Stimulated activated CD4-positive, alpha-beta T cell treated with anti-CD3 and anti-CD28 coated beads, Interleukin-1b, Interleukin-23, amount 100 ng/mL, for 4 hours (primary cell): ENCODE measurements at places on chromosomes 2 and 18.

DNA sequence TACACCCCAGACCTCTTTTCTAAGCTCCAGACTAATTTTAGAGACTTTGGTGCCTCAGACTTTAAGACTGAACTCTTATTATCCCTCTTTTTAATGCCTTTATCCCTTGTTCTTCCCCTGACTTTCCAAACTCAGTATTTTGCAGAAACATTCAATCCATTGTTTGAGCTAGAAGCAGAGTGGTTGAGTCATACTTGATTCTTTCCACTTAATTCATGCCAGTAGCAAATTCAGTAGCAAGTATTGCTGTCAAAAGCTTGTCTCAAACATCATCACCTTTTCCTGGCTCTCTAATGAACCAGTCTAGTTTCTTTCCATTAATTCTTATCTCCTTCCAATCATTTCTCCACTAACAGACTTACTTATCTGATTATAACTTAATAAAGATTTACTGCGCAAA lies 699.7 kb upstream of the ZNF804A start:
- DNase-seq = no peak

DNA sequence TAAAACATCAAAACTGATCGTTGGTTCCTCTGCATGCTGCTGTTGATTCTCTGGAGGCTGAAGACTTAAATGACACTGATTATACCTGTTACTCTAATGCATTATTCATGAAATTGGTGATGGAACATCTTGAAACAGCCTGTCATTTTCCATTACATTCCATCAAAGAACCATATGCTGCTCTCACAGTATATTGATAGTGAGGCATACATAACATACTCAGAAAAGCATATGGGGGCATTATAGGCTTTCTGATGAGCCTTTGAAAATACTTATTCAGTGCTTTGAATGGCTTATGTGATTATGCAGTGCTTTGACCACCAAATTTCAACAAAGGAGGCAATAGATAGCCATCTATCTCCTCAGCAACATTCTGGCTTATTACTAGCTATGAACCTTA lies 392.1 kb downstream of the CDH19 start:
- DNase-seq = no peak

GRCh38 chr2:18987016-18987415 lies 371.4 kb downstream of the OSR1 start:
- no peak for DNase-seq

- DNase-seq = no peak
Observed at GRCh38 chr2:127853671-127854070, 4.3 kb downstream of the POLR2D start.

GRCh38 chr2:211722928-211723327 lies 815.7 kb downstream of the ERBB4 start:
- no peak for DNase-seq

GRCh38 chr2:147607379-147607778 lies 237.4 kb upstream of the ACVR2A start:
- DNase-seq = no peak

- no peak for DNase-seq
Observed at GRCh38 chr2:29920631-29921559, 491 bp downstream of the ALK start.

- no peak for DNase-seq
Observed at GRCh38 chr18:63708650-63709049, 5.9 kb downstream of the SERPINB11 start.

GRCh38 chr2:46461709-46462171 lies 17.6 kb upstream of the TMEM247 start:
- no peak for DNase-seq

GRCh38 chr2:9264301-9264700 lies 57.7 kb downstream of the ASAP2 start:
- DNase-seq = no peak

DNA sequence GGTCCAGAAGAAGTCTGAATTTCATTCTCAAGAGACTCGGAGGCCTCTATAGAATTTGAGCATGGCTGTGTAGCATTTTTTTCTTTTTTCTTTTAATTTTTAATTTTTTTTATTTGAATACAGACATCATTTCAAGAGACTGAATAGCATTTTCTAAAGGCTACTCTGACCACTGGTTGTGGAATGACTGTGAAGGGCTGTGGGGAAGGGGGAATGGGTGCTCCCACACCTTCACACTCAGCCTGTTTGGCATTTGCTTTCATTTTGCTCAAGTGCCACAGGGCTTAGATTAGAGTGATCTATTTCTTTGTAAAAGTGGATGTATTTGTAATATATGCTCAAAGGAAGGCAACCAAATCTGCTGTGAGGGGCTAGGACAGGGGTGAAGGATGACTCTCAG lies 142.0 kb upstream of the SPOPL start:
- DNase-seq = no peak

DNA sequence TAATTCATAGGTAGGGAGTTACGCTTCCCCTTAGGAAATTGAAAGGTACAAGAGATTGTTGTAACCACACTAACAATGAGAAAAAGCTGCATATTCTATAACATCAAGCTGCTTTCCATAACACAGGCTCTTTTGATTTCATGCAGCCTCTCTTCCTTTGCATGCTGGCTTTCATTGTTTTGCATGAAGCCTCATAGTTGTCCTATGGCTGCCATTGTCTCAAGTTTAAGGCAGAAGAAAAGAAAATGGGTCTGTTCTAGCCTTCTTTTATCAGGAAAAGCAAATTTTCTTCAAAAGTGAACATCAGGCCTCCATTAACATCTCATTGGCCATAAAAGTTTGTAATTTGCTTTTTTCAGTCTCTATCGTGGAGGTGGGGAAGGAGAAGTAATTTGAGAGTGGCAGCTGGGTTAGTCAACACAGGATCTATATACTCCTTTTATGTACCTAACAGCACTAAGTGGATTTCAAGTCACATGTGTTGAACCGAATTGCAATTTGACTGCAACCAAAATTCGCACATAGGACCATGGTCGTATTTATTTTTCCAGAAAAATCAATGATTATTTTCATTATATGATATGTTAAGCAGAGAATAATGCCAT lies 248.5 kb upstream of the RND3 start:
- no peak for DNase-seq

DNA sequence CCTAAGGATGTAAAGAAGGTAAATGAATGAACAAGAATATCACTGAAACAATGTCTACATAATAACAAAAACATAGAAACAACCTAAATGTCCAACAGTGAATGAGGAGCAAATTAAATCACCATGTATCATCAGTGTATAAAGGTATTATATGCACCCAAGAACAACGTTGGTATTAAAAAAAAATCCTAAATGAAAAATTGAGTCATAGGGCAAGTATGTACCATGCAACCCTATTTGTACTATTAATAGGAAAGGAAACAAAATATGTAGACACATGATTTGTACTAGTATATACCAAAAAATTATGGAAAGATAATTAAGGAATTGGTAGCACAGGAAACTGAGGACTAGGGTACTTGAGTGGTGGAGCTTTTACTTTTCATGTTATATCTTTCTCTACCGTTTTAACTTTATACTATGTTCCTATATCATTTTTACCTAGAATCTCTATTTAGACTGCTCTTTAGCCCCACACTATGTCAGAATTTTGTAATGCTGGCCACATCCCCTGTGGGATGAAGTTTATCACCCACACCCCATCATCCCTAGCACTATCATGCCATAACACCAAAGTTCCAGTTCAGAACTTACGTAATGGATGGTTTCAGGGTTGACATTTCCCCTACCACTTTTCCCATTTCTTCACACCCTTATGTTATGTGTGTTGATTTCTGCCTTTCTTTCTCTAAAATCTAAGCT lies 25.6 kb downstream of the IKZF2 start:
- no peak for DNase-seq

DNA sequence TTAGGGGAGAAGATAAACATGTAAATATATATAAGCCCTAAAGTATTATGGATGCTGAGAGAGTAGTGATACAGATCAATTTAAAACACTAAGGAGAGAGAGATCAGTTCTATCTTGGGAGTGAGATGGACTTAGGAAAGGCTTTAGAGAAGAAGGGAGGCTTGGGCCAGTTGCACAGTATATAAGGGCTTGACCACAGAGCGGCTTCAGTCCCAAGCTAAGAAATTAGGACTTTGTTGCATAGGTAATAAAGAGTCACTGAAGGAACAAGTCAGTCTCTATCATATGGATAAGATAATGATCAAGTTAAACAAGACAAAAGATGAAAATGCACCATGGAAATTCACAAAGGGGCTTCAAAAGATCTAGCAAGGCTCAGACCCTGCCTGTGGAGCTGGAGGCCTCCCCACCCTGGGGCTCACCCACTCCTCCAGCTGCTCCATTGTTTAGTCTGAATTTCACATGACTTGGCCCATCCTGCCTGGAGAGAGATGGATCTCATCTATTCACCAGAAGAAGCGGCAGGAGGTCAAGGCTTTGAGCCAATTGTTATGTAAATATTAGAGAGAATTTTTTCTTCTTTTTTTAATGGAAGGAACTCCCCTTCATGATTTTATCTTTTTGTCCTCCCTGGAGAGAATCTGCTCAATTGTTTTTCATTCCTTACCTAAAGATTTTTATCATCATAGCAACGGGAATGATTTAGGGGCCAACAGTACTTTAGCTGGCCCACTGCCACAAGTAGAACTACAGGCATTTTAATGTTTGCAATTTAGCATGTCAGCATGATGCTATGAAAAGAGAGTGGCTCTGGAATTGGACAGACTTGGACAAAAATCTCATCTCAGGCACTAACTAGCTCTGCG lies 44.0 kb downstream of the GYPC start:
- no peak for DNase-seq

DNA sequence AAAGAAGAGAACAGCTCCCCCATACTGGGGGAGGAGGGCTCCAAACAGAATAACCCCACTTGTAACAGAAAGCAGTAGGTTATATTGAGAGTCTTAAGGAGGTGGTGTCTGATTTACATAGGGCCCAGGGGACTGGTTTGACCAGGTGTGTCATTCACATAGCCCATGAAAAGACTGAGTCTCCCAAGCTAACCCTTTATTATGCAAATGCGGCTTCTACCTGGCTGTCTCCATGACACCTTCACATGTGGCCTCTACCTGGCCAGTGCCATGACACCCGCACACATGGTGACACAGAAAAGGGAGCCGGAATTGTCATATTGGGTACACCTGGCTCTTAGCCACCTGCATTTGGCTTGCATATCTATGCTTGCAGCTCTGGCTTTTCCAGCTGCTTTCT lies 1057.2 kb upstream of the PIK3C3 start:
- no peak for DNase-seq

- DNase-seq = no peak
Observed at GRCh38 chr2:99811544-99811943, 321.7 kb upstream of the REV1 start.

DNA sequence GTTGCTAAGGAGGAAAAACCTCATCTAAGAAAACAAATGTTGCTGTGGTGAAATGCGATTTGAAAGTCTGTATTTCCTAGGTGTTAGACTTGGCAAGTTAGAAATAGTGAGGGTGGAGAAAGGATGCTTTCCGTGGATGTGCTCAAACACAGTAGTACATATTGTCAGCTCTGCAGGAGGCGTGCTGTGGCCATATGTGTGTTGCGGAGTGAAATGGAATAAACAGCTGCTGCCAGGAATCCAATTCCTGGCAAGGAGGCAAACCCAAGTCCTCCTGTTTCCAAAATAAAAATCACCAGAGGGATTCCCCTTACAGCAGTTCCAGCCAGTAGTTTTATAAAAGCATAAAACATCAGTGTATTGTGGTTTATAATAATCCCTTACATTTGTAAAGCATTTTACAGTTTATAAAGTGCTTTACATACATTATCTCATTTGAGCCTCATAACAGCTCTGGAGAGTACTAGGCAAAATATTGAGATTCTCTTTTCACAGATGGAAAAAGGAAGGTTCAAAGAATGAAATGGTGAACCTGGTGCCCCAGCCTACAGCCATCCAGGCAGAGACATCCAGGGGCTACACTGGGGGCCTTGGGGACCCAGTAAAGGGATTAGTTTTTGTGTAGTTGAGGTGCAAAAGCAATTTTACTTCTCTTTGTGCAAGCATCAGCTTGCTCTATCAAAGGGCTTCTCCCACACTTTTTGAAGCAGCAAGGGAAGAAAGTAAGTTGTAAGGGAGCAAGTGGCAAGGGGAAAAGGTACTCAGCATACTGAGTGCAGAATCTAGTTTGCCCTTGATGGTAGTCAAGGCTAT lies 206.0 kb downstream of the AGPS start:
- no peak for DNase-seq

DNA sequence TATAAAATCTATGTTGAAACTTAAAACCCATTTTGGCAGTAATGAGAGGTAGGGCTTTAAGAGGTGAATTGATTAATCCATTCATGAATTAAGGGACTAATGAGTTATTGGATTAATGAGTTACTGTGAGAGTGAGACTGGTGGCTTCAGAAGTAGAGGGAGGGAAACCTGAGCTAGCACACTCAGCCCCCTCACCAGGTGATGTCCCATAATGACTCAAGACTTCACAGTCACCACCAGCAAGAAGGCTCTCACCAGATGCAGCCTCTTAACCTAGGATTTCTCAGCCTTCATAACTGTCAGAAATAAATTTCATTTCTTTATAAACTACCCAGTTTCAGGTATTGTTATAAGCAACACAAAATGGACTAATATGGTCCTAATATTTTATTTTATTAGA lies 621.7 kb upstream of the ACVR2A start:
- DNase-seq = no peak

- DNase-seq = no peak
Observed at GRCh38 chr2:225841314-225841713, 441.8 kb downstream of the NYAP2 start.

- no peak for DNase-seq
Observed at GRCh38 chr2:121273116-121273515, 11.9 kb downstream of the TFCP2L1 start.

DNA sequence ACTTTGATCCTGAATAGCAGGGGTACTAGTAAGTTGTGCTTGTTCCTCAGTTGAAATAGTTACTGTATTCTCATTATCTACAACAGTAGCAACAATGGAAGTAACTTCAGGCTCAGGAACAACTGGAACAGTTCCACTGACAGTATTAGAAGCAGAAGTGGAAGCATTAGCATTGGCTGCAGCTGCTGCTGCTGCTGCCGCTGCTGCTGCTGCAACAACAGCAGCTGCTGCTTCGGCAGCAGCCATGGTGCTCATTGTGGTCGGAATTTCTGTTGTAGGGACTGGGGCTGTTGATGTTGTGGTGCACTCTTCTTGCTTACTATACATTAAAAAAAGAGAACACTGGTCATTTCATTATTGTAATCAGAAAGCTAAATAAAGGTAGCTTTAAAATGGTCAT lies 40.8 kb downstream of the PRPF40A start:
- DNase-seq = no peak

DNA sequence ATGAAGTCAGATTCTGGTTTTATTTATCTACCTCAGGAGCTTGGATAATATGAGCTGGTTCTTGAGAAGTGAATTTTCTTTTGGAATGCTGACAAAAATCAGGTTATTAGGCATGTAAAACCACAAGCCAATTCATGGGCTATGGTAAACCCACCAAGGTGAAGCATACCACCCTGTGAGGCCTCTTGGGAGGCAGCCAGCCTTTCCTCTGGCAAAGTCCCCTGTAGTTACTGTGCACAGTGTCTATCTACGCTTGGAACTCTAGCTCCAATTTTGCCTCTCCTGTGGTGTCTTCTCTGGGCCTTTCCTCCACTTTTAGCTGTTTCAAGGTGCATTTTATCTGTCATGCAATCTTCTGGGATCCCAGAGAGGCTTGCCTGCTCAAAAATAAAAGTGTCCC lies 242.7 kb upstream of the ZSWIM2 start:
- DNase-seq = no peak

- no peak for DNase-seq
Observed at GRCh38 chr18:29259838-29260237, 1082.9 kb upstream of the CDH2 start.
